ENCODE measurements at places on chromosomes 12 and 14.

- peak; percentile 66 for DNase-seq
Measured at GRCh38 chr12:104201238-104202001, 14.2 kb upstream of the TXNRD1 start.

GRCh38 chr12:64890873-64891468, 66.5 kb downstream of the TBC1D30 start:
- peak; percentile 52 for DNase-seq

DNA sequence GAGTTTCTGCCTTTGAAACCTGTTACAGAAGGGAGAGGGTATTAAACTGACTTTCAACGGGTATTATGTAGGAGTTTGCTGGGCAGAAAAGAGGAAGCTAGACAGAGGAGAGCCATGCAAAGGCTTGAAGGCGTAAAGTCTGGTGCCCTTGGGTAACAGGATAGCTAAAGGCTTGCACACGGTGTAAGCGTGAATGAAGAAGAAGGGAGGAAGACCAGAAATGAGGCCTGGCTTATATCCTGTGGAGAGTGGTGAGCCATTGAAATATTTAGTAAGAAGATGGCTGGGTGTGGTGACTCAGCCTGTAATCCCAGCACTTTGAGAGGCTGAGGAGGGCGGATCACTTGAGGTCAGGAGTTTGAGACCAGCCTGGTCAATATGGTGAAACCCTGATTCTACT, 22.6 kb downstream of the SUDS3 start:
- DNase-seq: no peak

DNA sequence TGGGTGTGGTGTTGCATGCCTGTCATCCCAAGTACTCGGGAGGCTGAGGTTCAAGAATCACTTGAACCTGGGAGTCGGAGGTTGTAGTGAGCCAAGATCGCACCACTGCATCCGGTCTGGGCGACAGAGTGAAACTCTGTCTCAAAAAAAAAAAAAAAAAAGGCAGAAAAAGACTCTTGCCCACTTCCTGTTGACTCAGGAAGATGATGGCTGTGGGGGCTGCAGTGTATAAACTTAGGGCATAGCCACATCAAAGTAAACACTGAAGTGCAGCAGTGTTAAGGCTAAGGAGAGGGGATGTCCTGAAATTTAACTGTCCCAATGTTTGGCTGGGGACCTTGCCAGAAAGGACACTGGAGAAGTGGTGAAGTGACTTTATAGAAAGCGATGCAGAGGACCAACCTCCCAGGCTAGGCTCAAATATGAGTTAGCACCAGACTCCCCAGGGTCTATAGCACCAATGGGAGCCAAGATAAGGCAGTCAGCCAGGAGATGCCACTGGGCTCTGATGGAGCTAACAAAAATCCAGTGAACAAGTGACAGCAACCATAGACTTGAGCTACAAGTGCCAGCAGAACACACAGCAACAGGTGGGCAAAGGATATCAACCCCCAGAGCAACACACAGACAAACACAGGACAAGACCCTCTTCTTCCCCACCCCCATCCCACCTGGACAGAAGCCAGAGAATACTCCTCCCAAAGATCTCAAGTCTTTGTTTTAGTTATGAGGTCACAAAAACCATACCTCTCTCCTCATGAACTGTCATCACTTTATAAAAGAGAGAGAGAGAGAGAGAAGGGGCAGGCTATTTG, 28.0 kb downstream of the NELL2 start:
- DNase-seq: no peak

GRCh38 chr14:55446127-55446736, 5.8 kb upstream of the TBPL2 start:
- peak; percentile 67 for DNase-seq

GRCh38 chr14:85463512-85463911, 66.4 kb upstream of the FLRT2 start:
- no peak for DNase-seq

DNA sequence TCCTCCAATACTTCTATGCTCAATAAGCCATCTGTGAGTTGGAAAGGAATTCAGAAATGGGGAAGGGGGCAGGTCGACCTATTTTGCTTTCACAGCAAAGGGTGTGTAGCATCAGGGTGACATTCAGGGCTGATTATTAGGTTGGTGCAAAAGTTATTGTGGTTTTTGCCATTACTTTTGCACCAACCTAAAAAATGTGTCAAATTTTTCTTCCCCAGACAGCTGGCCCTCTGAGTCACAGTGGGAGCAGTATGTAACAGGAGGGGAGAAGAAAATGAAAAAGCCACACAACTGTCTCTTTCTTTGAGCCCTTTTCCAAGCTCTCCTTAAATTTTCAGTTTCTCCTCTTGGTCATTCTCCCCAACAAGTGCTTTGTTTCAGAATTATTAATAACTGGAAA, 47.1 kb upstream of the GZMB start:
- no peak for DNase-seq

DNA sequence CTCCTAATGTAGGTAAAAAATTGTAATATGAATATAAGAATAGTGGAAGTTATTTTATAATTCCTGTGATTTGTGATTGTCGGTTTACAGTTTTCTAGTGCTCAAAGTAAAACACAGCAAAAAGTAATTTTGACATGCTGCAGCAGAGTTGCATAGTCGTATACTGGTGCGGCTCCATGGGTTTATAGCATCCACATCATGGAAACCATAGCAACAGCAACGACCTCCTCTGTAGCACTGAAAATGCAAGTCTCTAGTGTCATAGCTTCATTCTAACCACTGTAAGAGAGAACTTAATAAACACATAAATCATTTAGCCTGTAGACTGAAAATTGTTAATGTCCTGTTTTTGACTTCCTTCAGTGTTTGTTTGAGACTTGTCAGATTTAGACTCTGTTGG, 574.3 kb downstream of the KCNH5 start:
- DNase-seq: no peak

- DNase-seq: no peak
Measured at GRCh38 chr14:93299416-93299815, 33.4 kb downstream of the BTBD7 start.

- DNase-seq: no peak
Measured at GRCh38 chr12:116837097-116837496, 44.1 kb downstream of the HRK start.

GRCh38 chr12:121874071-121874470, 14.5 kb upstream of the PSMD9 start:
- no peak for DNase-seq

DNA sequence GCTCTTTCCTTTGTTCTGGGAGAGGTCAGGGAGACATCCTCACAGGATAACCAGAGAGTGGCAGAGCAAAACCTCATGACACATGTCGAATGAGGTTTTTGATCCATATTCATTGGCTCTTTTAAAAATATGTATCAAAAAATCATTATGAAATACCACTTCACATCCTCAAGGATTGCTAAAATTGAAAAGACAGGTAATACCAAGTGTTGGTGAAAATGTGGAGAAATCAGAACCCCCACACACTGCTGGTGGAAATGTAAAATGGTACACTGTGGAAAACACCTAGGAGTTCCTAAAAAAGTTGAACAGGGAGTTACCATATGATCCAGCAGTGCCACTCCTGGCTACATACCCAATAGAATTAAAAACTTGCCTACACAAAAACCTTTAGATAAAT, 107.8 kb upstream of the ARID2 start:
- no peak for DNase-seq

DNA sequence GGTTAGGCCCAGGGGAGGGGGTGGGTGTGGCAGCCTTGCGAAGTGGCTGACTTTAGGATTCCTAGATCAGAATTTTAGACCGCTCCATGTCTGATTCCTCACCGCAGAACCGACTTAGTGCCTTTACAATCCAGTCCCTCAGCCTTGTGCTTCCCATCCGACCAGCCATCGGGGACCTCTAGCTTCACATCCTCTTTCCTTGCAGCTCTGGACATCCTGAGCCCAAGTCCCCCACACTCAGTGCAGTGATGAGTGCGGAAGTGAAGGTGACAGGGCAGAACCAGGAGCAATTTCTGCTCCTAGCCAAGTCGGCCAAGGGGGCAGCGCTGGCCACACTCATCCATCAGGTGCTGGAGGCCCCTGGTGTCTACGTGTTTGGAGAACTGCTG, 557 bp downstream of the COPS7A start:
- DNase-seq: peak; percentile 64

DNA sequence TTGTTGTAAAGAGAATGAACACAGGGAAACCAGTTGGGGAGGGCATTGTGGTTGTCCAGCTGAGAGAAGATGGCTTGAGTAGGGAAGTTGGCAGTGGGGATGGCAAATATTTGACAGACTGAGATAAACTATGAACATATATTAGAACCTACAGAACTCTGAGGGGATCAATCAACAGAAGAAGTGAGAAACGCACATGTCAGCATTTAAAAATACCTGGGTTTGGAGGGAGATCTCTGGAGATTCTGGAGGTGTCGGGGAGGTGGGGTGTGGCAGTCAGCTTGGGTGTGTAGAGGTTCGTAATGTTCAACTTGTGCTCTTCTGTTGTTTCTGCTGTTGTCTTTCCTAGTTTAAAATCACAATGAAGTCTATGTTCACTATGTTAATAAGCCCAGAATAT, 517.8 kb downstream of the AACS start:
- no peak for DNase-seq

DNA sequence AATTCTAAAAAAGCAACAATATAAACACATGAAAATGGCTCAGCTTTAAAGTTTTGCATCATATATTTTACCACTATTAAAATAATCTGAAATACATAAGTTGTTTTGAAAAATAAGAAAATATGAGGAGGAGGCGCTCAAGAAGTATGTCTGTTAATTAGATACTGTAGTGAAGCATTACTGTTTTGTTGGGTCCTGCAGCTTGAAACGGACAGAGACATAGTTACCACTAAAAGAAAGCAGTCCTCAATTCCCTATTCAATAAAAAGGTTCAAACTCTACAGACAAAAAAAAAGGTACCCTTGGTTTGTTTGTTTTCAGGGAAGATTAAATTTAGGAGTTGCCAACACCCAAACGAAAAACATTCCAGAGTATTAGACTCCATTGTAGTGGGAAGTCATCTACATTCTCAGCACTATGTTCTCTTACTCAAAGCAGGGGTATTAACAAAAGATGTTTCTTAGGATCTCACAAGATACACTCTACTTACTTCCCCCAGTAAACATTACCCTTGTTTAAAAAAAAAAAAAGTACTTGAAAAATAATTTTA, 3.0 kb downstream of the PAWR start:
- DNase-seq: no peak

GRCh38 chr12:56633468-56634241, 3.5 kb upstream of the BAZ2A start:
- no peak for DNase-seq

- DNase-seq: no peak
Measured at GRCh38 chr14:86938320-86938719, 1054.7 kb downstream of the GALC start.

DNA sequence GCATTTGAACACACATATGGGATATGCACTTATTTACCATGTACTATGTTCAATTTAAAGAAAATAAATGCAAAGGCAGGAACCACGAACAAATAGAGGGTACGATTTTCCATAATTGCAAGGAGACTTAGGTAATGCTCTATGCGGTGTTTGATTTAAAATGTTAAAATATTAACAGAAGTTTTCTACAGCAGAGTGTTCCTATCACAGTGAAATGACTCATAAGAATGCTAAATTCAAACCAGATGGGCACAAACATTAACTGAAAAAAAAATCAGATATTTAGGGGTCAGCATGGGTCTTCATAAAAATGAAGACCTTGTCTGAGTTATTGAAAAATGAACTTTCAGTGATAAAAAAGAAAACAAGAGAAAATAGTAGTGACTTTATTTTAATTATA, 65.4 kb downstream of the LLPH start:
- no peak for DNase-seq

- DNase-seq: no peak
Measured at GRCh38 chr12:42958291-42958674, 368.7 kb upstream of the PRICKLE1 start.

GRCh38 chr12:32233568-32233967, 126.9 kb downstream of the BICD1 start:
- no peak for DNase-seq

GRCh38 chr12:105100207-105100985, 7.1 kb upstream of the WASHC4 start:
- DNase-seq: no peak

- peak; percentile 67 for DNase-seq
Measured at GRCh38 chr14:100237735-100238418, 1.1 kb upstream of the YY1 start.

DNA sequence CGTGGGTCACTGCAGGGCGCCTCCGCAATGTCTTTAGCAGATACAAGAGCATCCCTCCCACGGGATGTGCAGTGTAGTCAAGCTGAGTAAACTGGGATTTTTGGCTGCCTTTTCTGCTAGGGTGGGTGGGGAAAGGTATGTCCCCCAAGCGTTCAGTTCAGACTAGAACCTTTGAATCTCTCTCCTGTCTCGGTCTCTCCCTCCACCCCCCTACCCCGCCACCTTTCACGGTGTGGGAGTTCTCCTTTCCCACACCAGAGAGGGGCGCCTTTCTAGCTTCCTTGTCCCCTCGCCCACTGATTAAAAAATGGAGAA, 525 bp upstream of the FAR2 start:
- peak; percentile 44 for DNase-seq

GRCh38 chr12:100069795-100070194, 72.9 kb downstream of the BLTP3B start:
- DNase-seq: no peak

- DNase-seq: no peak
Measured at GRCh38 chr12:30836656-30837445, 82.1 kb upstream of the CAPRIN2 start.

DNA sequence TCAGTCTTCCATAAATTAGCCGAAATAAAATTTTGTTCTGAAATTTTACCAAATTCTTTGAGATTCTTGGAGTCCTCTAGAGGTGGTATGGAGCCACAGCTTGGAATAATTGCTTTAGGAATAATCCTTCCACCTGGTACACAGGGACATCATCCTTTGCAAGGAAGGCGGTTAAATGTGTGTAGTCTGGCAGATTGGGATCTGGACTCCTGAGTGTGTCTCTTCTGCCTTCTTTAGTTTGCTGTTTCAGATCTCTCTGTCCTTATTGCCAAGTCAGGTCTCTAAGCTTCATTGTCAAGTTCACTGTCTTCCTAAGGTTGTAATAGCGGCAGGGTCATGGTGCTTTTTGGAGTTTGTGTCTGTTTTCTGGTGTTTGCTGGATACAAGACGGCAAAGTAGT, 393.9 kb upstream of the RGS6 start:
- no peak for DNase-seq

GRCh38 chr12:4011597-4011996, 138.4 kb upstream of the PARP11 start:
- no peak for DNase-seq

DNA sequence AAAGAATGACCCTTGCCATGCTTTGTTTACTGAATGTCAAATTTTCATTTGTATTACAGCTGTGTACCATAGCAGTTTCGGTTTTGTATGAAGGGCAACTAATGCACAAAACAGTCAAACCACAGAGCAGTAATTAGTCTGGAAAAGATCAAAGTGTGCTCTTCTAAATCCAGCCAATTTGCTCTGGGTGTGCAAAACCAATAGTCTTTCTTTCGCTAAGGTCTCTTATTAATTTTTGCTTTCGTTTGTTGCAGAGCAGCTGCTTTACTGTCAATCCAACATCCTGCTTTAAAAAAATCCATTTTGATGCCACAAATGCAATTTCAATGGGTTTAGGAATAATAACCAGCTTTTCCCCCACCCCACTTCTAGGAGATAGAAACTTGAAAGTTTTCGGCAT, 114.2 kb downstream of the BRMS1L start:
- no peak for DNase-seq

- no peak for DNase-seq
Measured at GRCh38 chr14:34229140-34229539, 232.9 kb downstream of the SPTSSA start.

- DNase-seq: no peak
Measured at GRCh38 chr14:57479197-57479596, 14.5 kb downstream of the CCDC198 start.

- no peak for DNase-seq
Measured at GRCh38 chr12:63805704-63806672, 26.3 kb downstream of the RXYLT1 start.
